Activated naive CD4-positive, alpha-beta T cell (primary cell): ENCODE measurements at places on chromosomes 6 and 20.

GRCh38 chr6:71513036-71513435 is 224.4 kb downstream of the OGFRL1 start:
- DNase-seq, result no peak

DNA sequence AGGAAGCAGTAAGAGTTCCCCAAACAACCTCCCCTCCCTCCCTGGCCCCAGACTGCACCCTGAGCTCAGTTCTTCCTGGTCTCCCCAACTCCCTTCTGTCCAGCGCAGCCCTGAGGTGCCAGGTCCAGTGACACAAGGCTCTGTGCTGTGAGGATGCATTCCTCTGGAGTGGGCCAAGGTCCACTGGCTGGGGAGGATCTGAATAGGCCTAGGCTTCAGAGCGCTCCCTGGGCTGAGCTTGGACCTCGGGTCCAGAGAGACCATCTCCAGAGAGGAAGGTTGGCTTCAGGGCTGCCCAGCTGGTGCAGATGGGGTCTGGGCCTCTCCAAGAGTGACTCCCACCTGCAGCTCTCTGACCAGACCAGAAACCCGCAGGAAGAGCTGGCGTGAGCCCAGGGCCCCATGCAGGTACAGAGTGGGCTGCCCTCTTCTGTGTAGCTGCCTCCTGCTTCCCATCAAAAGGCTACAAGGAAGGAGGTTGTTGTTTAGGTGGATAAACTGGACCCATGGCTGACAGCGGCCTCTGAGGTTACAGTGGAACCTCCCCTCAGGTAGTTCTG is 52.3 kb upstream of the MLN start:
- DNase-seq, result no peak

- no peak for DNase-seq
Observed at GRCh38 chr20:53716395-53716794, 122.8 kb upstream of the ZNF217 start.

DNA sequence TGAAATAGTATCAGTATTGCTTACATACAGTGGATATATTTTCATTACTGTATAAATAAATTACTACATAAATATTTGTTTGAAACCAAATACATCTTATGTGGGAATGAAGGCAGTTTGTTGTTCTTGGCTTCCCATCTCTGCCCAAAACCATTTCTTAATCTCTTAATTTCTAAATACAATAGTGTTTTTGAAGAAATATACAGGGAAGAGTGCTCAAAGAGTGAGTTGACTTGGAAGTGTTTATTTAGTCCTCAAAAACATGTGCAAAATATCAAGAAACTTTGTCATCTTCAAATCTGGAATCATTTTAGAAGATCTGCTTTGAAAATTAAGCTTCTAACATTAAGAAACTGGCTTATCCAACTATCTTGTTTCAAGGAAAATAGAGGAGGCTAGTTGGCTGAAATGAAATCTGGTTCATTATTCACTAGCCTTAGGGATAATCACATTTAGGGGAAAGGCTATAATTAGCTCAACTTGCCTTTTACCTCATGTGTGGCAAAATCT is 259.8 kb upstream of the FLRT3 start:
- DNase-seq, result no peak

DNA sequence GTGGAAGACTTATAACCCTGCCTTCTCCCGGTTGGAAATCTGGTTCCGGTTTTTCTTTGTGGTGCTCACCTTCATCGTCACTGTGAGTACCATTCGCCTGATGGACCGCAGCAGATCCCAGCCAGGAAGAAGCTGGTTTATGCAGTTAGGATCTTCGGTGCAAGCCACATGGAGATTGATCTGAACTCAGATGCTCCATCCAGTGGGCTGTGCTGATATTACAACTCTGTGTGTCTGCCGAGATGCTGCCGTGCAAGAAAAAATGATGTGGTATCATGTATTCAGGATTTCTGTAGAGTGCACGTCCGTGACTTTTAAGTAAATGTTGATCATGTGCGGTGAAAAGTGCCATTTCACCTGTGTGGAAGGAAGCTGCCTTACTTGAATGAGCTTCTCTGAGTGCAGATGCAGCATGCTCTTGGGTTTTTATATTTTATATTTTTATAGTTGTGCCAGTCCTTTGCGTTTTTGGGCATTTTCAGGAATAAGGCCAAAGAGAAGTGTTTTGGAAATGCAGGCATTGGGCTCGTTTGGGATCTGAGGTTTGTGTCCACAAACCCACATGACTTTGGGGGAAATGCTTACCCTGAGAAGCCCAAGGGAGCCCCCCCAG is 39.2 kb downstream of the DYNLT1 start:
- peak; percentile 27 for DNase-seq

DNA sequence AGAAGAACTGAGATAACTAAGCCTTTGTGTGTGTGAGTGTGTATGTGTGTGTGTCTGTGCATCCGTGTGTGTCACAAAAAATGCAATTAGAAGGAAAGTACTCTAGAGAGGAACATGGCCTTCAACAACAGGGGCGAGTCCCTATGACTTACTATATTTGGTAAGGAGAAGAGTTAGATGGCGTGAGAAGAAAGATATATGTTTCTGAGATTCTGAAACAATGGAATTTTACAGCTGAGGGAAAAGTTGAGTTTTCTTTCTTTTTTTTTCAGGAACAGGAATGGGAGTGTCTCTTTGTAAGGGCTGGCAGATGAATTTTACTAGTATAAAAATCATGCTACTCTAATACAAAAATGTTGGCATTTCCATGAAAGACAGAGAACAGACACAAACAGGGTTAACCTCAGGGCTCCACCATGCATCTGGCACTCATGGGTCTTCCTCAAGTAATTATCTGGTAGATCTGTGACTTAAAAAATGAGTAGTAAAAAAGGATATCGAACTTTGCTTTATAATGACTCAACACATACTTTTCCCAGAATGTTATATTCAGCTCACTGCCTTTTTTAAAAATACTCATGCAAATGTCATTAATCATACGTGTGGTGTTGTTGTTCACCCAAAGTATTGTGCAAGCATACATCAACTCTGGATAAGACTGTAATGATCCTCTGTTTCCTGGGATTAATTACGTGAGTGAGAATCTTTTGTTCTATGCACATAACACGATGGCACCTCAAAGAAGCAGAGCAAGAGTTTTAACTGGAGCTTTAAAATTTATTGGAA is 12.8 kb upstream of the SASH1 start:
- DNase-seq, result no peak

- no peak for DNase-seq
Observed at GRCh38 chr6:39095578-39095977, 19.4 kb downstream of the SAYSD1 start.

- DNase-seq, result no peak
Observed at GRCh38 chr6:43878823-43879495, 108.9 kb downstream of the VEGFA start.
